Activated naive CD4-positive, alpha-beta T cell treated with anti-CD3 and anti-CD28 coated beads for 36 hours (primary cell): ENCODE measurements at places on chromosomes 2 and 18. TPM values are rescaled to one million over a fixed set of nuclear protein-coding genes. Genes with fewer than 3 reads are reported as not detected.

Gene FECH
- 19.2 TPM for total RNA-seq

Gene VWA3B
- total RNA-seq = not detected

Gene SERPINB11
- not detected for total RNA-seq

Gene RIT2
- total RNA-seq = not detected

Gene TBR1
- total RNA-seq = not detected

Gene IL1R2
- total RNA-seq = 10.5 TPM

Gene MYO7B
- total RNA-seq = 0.41 TPM

Gene LRRTM4
- not detected for total RNA-seq

Gene SERPINB13
- not detected for total RNA-seq

Gene POTEC
- not detected for total RNA-seq

Gene VWC2L
- not detected for total RNA-seq
